ENCODE measurements at places on chromosomes 3 and 15.

- no peak for DNase-seq
Observed at GRCh38 chr3:99854756-99855298, 37.2 kb downstream of the CMSS1 start.

GRCh38 chr3:180332608-180333007 lies 269.4 kb upstream of the TTC14 start:
- DNase-seq: no peak

DNA sequence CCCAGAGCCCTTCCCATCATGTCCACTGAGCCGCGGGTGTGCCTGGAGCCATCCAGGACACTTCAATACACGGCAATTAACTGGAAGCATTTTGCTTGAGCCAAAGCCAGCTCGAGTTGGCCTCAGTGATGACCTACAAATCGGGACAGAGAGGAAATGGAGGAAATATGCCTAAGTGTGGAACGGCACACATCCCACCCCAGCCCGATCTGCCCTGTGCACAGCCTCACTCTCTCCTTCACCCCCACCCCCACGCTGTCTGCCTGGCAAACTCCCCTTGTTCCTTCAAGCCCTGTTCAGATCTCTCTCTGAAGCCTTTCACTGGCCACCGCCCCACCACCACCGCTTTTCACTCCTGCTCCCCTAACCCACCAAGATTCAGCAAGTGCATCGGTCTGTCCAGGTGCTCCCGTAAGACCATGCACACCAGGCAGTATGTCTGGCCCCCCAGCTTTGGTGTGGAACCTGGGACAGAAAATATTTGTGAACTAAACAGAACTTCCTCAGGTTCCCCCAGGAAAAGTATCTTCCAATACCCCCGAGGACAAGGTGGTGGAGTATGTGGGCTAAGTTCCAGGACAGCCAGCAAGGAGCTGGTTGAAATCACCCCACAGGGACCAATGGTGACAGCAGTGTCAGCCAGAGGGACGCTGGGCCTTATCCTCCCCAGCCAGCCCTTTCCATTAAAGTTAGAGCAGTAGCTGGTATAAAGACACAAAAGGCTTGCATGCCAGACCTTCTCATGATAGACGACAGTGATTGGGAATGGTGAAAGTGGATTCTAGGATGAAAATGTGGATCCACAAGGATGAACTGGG lies 83.7 kb downstream of the VGLL4 start:
- no peak for DNase-seq

GRCh38 chr15:98330258-98330657 lies 318.1 kb upstream of the IGF1R start:
- no peak for DNase-seq

DNA sequence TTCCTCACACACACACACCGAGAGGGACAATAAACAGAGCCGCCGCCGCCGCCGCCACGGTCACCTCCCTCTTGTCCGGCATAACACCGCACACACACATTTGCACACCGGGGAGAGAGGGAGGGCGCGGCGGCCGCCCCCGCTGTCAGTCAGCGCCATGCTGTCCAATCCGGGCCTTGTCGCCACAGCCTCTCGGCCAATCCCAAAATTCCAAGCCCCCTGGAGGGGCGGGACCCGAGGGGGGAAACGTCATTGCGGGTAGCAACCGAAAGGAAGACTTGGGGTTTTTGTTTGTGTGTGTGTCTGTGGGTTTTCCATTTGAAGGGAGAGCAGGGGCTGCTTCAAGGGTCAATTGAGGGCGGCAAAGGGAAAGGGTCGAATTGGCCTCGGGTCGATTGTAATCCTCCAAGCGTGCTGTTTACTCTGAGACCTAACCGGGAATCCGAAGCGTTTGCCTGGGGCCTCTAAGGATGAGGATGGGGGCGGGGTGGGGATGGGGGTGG lies at the start of gene TOP2B:
TSS of gene TOP2B (minus strand) at position 96 of the 503 bp plus-strand sequence. CDS start 610 bp downstream, outside the sequence.
- peak; percentile 88 for DNase-seq

DNA sequence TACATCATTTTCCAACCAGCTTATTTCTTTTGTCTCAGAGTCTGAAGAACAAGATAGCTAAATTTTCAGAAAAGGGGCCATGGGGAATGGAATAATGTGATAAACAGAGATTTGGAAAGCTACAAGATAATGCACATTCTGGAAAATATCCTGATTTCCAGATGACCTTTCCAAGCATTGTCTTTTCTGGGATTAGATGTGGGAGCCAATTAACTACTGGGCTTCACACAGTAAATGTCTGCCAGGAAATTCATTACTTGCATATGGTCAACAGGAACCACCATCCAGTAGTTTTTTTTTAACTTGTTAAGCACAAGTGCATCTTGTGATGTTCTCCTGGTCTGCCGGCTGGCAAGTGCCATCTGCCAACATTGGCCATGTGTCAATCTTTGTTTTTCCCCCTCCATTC lies 131.1 kb upstream of the BFSP2 start:
- no peak for DNase-seq

DNA sequence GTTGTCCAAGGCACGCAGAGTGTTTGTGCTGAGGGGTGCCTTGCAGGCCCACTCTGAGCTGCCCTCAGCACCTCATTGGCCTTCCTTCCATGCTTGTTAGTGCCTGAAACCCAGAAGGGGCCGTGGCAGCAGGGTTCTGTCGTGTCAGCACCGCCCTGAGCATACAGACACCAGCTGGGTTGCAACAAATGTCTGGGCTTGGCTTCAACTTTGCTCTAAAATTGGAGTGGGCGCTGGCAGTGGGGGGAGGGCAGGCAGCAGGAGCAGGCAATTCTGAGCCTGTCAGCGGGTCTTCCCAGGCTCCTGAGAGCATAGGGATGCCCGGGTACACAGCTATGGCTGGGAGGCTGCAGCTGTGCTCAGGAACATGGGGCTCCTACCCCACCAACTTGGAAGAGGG lies 464.3 kb downstream of the EPHA3 start:
- DNase-seq: no peak

DNA sequence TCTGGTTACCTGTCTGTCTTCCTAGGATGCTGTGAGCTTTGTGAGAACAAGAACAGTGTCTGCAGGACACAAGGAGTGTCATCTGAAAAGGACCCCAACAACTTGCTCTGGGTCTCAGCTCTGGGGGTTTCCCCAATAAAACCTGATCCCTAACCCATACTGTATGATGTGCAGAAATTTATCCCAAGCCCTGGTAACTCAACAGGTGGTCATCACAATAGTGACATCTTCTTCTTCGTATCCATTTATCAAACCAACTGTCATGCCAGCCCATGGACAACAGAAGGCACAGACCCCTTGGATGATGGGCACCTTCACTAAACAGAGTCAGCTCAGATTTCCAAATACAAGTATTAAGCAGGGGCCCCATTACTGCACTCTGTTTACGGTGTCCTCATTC lies 127.5 kb downstream of the UACA start:
- no peak for DNase-seq

DNA sequence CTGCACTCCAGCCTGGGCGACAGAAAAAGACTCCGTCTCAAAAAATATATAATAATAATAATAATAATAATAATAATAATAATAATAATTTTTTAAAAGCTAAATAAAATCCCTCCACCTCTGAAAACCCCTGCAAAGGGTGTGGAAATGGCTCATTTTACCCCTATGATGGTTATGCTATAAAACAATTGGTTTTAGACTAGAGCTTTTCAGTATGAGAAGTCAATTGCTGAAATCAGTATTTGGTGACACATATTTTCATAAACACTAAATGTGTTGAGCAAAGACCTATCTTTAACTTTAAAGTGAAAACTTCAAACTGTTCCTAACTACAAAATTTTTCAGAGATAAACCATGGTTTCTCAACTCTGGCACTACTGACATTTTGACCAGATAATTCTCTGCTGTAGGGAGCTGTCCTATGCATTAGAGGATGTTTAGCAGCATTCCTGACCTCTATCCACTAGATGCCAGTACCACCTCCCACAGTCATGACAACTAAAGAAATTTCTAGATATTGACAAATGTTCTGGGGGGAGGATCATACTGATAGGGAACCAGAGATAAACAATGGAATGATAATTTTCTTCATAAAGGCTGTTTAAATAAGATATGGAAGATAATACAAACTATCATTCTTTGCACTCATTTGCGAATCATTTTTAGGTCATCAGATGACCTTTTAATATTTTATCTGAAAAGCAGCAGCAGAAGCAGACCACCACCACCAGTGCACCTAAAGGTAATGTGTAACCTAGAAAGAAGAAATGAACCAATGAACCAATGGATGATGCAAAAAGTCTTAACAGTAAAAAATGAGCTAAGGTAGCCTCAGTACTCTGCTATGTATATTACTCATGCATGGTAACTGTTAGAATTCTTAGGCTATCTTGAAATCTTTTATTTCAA lies 13.8 kb downstream of the PTPN9 start:
- DNase-seq: no peak

All from iPS DF 6.9 (cell line).